ENCODE measurements at places on chromosomes 2 and 18. TPM values are rescaled to one million over a fixed set of nuclear protein-coding genes. Genes with fewer than 3 reads are reported as not detected.

Gene CD8A
- total RNA-seq, result 1.2 TPM

Gene TACR1
- not detected for total RNA-seq

Gene GCA
- total RNA-seq, result 11.2 TPM

Gene FECH
- 35.2 TPM for total RNA-seq

Gene LIMS4
- total RNA-seq, result 3.7 TPM

Gene SCYGR2
- not detected for total RNA-seq

Gene ICA1L
- total RNA-seq, result 4.6 TPM

Gene RAB27B
- total RNA-seq, result 0.08 TPM

Gene TPO
- total RNA-seq, result 5.2 TPM

Gene EMILIN1
- 25.8 TPM for total RNA-seq

Gene SNORC
- total RNA-seq, result 0.46 TPM

Gene TSPYL6
- total RNA-seq, result not detected

Gene MC5R
- total RNA-seq, result not detected

Gene MSTN
- not detected for total RNA-seq

Gene ANKZF1
- 26.6 TPM for total RNA-seq

Gene MAB21L4
- total RNA-seq, result not detected

Gene TAF4B
- total RNA-seq, result 1.2 TPM

Gene DSG1
- total RNA-seq, result 0.68 TPM

Gene AP1S3
- total RNA-seq, result 0.35 TPM

Gene CTAGE1
- total RNA-seq, result not detected

Gene MAPK4
- 34.1 TPM for total RNA-seq

Gene PTGR3
- total RNA-seq, result 71.5 TPM

Gene DPY30
- total RNA-seq, result 42.8 TPM

Gene KLHL29
- total RNA-seq, result 0.54 TPM

Gene REG3G
- total RNA-seq, result not detected

Gene RTP5
- total RNA-seq, result not detected

Gene SLC19A3
- 4.5 TPM for total RNA-seq

Gene SCYGR7
- not detected for total RNA-seq

Gene ALPG
- not detected for total RNA-seq

Gene POTEJ
- total RNA-seq, result not detected

Gene EGR4
- total RNA-seq, result not detected

Gene BBS5
- total RNA-seq, result 8.0 TPM

Gene BCL11A
- 37.5 TPM for total RNA-seq

Gene STARD6
- not detected for total RNA-seq

Gene DLX1
- total RNA-seq, result not detected
